ENCODE measurements at places on chromosomes 7 and 10. TPM values are rescaled to one million over a fixed set of nuclear protein-coding genes. Genes with fewer than 3 reads are reported as not detected.

The CCDC6 gene
- 32.6 TPM for total RNA-seq

The HOXA10 gene
- not detected for total RNA-seq

The MRLN gene
- not detected for total RNA-seq

The AP3M1 gene
- total RNA-seq = 28.3 TPM

The METTL2B gene
- 20.8 TPM for total RNA-seq

The NUDT5 gene
- total RNA-seq = 61.4 TPM

The BAIAP2L1 gene
- total RNA-seq = 5.4 TPM

The DDIT4 gene
- 494 TPM for total RNA-seq

The LRGUK gene
- under 0.01 TPM for total RNA-seq

The GJD4 gene
- not detected for total RNA-seq

The HOXA6 gene
- total RNA-seq = 15.0 TPM

The KCNIP2 gene
- total RNA-seq = 3.6 TPM

The LIPF gene
- not detected for total RNA-seq

The COPG2 gene
- total RNA-seq = 10.9 TPM

The MYH16 gene
- 0.26 TPM for total RNA-seq

The OPN4 gene
- not detected for total RNA-seq

The CRHR2 gene
- total RNA-seq = not detected

The ELFN1 gene
- not detected for total RNA-seq

The PRLHR gene
- not detected for total RNA-seq

The NPC1L1 gene
- 0.24 TPM for total RNA-seq

The GRM3 gene
- total RNA-seq = not detected

The ARHGAP22 gene
- total RNA-seq = 31.0 TPM

The FAM237B gene
- not detected for total RNA-seq

The TEX47 gene
- total RNA-seq = not detected

The EN2 gene
- not detected for total RNA-seq

The FFAR4 gene
- total RNA-seq = not detected

The RBP4 gene
- not detected for total RNA-seq

The UCMA gene
- not detected for total RNA-seq

The ADARB2 gene
- total RNA-seq = 0.40 TPM

The WEE2 gene
- total RNA-seq = not detected

The GNAI1 gene
- total RNA-seq = 26.4 TPM

The PWWP2B gene
- total RNA-seq = 7.4 TPM

The SHH gene
- total RNA-seq = 0.52 TPM

The TRIM74 gene
- total RNA-seq = not detected
